ENCODE measurements at places on chromosomes 7 and 10.

GRCh38 chr7:134108802-134109201 is 18.3 kb upstream of the LRGUK start:
- no peak for DNase-seq

- no peak for DNase-seq
Measured at GRCh38 chr10:95451150-95451549, 110.0 kb downstream of the SORBS1 start.

DNA sequence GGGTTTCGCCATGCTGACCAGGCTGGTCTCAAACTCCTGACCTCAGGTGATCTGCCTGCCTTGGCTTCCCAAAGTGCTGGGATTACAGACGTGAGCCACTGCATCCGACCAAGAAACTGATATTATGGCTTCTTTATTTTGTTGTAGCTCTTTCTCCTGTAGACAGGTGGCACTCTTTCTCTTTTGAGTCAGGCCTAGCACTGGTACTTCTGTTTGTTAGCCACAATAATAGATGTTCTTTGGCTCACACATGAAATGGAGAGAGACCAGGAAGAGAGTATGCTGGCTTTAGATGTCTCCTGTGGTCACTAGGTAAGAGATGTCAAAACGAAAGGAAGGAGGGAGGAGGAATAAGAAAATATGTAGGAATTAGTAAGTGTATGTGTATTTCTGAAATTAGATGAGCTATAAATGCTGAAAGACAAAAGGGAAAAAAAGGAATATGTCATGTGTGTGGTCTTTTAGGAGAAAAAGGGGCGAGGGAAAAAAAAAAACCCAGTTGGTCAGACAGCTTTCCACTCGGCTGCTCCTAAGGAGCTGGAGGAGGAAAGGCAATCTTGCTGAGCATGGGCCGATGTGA is 78.7 kb downstream of the CLEC2L start:
- DNase-seq: no peak

DNA sequence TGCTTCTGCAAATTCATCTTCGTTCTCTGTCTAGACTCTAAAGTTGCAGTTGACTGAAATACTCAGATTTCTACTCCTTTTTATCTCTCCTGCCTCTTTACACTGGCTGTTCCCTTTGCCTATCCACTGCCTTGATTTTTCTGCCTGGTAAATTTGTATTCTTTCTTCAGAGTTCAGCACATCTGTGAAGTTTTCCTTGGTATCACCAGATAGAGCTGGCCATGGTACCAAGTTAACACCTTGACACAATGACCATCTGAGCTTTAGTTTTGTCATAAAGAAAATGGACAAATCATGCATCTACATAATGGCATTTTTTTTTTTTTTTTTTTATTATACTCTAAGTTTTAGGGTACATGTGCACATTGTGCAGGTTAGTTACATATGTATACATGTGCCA is 143.0 kb downstream of the PPP1R3A start:
- no peak for DNase-seq

DNA sequence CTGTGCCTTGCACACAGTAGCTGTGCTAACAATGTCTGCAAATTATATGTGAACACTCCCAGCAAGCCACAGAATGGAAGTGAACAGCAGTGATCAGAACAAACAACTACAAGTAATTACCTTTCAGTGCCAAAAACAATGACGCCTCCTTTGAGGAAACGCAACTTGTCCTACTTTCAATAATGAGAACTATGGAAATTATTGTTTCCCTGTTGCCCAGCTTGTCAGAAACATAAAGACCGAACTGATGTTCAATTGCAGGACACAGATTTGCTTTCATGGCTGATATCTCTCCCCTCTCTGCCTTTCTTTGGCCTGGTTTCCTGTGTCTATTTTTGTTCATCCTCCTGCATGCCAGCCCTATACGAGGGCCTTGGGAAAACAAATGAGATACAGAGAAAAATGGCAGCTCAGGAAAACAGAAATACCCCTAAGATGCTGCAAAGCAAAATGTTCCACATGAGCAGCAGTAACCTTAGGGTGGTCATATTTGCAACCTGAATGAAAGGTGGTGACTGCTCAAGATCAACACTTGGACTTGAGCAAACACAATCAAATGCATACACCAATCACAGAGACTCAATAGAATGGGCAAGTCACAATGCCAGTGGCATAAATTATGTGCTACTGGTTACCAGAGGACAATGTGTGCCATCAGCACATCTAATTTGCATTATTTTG is 26.8 kb downstream of the COBL start:
- no peak for DNase-seq

- DNase-seq: no peak
Measured at GRCh38 chr10:12228851-12229250, 32.9 kb downstream of the CDC123 start.

DNA sequence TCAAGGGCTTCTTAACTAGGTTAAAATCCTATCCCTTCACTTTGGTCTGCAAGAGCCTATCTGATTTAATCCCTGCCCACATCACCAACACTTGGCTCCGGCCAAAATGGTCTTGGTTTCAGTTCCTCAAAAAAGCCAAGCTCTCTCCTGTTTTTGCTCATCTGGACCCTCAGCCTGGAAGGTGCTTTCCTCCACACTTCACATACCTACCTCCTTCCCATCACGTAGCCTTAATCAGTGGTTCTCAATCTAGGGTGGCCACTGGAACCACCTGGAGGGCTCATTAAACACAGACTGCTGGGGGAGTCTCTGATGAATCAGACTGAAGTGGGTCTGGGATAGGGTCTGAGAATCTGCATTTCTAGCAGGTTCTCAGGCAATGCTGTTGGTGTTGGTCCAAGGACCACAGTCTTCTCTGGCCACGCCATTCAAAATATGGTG is 227.0 kb upstream of the AOAH start:
- no peak for DNase-seq

DNA sequence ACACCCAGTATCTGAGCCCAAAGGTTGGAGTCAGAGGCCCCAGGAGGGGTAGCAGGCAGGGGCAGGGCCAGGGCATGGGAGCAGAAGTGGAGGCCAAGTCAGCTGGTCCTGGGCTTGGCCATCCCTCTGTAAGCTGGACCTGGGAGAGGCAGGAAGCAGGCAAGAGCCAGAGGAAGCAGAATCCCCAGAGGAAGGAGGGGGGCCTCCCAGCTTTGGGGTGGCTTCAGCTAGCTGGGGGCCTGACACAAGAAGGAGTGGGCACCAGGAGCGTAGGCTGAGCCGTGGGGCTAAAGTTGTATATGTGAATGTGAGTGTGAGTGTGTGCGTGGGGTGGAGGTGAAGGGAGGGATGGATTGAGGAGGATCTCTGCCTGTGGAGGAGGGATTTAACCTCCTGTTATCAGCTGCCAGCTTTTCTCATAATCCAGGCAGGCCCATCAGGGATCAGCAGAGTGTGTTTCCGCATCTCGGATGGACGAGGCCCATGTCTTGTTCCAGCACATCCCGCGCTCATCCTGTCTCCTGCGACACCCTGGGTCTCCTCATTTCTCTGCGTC is 54.0 kb downstream of the NEURL1 start:
- no peak for DNase-seq

DNA sequence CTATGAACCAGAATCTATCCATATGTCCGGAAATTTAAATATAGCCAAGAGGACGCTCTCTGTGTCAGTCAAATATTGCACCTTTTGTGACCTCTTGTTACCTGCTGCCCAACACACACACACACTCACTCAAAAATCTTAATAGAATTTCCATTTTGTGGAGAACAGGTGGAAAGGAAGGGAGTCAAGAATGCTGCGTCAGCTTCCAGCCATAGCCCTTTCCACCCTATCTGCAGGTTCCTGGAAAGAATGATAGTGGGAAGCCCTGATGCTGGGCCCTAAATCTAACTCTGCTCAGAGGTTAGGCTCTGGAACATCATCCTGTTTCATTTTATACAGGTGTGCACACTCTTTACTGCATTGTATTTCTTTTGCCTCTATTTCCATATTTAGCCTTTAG is 9.6 kb upstream of the GPNMB start:
- DNase-seq: no peak

- DNase-seq: no peak
Measured at GRCh38 chr7:8213381-8213780, 48.6 kb downstream of the ICA1 start.

- no peak for DNase-seq
Measured at GRCh38 chr10:73911553-73912004, 647 bp downstream of the PLAU start.

DNA sequence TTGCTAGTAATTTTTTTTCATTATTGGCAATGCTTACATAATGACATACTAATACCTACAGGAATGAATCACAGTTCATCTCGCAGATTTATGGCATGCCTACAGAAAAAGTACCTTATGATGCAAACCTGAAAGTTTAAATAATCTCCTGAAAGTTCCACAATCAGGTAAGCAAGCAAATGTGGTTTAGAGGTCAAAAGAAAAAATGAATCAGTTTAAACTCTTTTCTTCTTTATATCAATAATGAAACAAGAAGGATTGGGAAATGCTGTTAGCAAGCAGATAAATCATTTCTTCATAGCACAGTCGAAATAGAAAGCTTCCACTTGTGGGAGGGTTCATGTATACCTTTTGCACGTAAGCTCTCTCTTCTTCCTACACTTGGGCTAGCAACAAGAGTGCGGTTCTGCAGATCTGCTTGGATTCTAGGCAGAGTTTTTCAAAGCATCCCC is 53.7 kb upstream of the MTPN start:
- DNase-seq: no peak
